CD4-positive, alpha-beta T cell treated with Interleukin-10 for 1 hour (primary cell): ENCODE measurements at places on chromosomes 12 and 14.

- peak; percentile 19 for DNase-seq
Measured at GRCh38 chr12:7907009-7907408, 29.0 kb downstream of the SLC2A3 start.

DNA sequence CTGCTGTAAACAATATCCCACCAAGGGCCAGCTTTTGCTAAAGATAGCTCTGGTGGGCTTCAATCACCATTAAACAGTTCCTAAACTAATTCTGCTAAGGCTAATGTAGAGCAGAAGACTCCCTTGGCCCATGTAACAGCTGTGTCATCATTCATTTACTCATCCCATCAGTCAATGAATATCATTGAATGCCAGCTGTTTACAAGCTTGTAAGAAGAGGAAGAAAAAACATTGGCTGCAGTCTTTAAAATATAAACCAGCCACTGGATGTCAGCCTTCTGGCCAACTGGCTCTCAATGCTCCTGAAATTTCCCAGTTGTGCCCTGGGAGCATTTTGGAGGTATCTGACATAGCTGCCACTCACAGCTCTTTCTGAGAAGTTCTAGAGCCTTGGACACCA lies 18.0 kb upstream of the MAP3K9 start:
- no peak for DNase-seq

GRCh38 chr12:52139579-52140062 lies 52.2 kb downstream of the KRT80 start:
- DNase-seq, result peak; percentile 41

DNA sequence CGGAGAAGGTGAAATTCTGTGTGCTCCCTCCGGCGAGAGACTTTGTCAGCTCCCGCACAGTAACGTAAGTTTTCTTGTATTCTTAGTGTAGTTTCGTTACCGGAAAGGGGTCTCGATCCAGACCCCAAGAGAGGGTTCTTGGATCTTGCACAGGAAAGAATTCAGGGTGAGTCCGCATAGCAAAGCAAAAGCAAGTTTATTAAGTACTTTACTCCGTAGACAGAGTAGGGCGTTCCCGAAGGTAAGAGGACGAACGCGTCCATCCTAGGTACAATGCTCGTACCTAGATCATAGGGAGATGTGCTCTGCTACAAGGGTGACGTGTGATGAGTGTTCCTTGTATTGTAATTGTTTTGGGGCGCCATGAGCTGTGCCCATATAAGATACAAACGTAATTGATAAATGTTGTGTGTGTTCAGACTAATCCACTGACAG lies 293 bp downstream of the IFI27L1 start:
- DNase-seq, result no peak

DNA sequence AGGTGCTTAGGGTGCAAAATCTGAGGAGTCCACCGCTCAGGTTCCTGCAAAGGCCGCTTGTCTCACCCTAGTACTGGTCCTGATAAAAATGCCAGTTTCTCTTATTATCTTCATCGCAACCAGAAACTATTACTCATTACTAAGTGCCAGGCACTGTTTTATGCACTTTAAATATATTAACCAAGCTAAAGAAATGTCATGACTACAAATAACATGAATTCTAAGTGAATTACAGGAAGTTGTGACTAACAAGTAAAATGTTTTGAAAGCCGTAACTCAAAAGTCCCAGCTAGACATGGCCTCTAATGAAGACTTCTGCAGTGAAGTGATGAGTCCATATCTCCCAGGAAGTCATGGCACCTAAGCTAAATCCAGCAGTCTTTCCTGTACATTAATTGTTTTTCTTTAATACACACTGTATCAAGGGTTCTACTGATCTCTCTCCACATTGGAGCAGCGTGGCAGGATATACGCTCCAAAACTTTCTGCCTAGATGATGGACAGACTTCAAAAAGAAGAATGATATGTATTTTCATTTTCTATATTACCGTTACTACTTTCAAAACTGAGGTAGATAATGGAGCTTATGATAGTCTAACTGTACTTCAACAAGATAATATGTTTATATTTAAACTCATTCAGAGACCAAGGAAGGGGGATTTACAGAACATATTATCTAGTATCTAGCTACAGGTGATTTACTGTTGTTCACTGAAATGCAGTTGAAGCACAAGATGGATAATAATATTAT lies 117.3 kb upstream of the ARID2 start:
- no peak for DNase-seq

DNA sequence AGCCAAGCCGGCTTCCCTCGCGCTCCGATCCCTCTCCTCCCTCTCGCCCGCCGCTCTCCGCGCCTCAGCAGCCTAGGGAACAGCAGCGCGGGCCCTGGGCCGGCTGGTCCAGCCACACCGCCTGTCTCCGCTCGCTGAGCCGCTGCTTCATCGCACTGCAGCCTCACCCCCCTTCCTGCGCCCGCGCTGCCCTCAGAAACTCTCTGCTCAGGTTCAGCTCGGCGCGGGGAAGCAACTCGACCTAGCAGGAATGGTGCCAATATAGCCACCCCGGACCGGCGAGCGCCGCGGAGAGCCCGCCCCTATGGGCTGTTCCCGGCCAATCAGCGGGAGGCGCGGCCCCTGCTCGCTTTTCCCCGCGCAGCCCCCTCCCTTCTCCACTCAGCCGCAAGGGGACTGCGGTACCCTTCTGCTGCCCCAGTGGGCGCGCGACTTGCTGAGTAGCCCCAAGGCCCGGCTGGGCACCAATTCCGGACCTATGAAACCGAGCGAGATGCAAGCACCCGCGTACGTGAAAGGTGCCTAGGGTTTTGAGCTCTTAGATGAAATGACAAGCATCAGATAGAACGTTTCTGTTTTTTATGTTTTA lies at the start of gene ADAMTS20:
Gene ADAMTS20 (minus strand): TSS at position 233 of the 589 bp plus-strand sequence. CDS start 282 bp downstream, outside the sequence.
- DNase-seq, result no peak

DNA sequence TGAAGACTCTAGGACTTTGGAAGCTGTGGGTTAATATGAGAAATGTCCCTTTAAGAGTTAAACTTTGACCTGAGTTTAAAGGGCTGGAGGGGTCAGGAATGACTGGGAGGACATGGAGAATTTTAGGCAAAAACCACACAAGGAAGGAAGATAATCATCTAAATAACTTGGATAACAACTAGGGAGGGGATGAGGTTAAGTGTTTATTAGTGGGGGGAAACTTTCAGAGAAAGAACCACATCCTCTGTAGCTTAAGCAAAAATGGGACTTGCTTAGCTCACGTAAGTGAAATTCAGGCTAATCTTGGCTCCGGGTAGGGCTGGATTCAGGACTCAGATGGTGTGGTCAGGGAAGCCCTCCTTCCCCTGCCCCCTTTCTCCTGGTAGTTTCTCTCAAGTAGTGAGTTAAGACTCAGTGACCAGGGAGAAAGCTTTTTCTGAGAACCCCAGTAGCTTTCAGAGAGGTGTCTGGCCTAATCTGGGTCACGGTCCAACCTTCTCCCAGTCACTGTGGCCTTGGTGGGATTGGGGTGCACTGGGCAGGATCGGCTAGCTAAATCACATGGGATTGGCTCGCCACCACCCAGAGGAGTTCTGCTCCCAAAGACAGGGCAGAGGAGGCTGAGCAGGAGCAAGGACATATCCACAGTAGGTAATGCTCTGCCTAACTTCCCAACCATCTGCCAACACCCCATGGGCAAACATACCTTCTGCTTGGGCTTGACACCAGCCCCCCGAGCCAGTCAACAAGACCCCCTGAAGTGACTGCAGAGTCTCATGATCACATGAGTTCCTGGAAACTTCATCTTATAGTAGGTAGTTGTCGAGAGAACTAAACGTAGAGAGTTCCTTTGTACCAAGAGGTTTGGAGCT lies 52.8 kb downstream of the ARF6 start:
- DNase-seq, result peak; percentile 36

GRCh38 chr12:19739195-19739776 lies 300.0 kb downstream of the AEBP2 start:
- DNase-seq, result peak; percentile 53

DNA sequence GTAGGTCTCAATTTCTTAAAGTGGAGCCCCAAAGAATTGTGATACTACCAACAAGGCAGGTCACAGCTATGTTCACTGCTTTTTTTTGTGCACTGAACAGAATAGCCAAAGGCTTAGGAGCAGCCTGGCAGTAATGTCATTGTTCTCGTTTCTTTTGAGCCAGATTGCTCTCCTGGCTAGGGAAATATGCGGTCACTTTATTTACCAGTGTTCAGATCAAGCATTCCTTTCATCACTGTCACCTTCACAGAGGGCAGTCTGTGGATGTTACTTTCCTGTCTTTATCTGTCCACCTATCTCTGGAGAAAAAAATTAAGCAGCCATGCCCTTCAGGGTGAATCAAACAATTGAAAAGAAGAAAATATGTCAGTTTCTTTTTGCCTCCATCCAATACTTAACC lies 159.6 kb downstream of the BTG1 start:
- DNase-seq, result no peak

DNA sequence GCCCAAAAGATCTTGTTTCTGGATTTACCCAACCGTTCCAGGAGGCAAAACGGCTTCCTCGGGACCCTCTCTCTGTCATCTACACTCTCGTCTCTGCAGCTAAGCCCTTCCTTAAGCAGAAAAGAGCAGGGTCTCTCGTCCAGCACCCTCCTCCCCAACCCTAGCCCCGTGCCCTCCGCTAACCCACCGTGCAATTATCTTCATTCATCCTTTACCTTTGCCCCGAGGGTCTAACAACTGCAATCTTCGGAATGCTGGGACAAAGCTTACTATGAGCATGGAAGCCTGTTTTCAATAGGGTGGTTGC lies 276 bp upstream of the BMAL2 start:
- DNase-seq, result no peak

DNA sequence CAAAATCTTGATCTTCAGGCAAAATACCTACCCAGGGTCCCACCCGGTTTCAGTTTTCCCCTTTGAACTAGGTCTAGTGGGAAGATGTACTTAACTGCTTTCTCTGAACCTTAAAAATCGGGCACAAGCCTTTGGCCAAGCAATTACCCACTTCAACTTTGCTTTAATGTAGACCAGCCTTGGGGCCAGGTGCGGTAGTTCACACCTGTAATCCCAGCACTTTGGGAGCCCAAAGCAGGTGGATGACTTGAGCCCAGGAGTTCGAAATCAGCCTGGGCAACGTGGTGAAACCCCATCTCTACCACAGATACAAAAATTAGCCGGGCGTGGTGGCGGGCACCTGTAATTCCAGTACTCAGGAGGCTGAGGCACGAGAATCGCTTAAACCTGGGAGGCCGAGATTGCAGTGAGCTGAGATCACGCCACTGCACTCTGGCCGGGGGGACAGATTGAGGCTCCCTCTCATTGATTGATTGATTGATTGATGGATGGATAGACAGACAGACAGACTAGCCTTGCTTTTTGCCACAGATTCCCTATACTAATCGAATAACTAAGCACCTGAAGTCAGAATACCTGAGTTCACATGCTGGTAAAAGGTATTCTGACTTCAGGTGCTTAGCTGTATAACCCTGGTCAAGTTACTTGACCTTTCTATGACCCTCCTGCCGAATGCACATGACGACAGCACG lies 1.9 kb downstream of the CLIP1 start:
- DNase-seq, result no peak

DNA sequence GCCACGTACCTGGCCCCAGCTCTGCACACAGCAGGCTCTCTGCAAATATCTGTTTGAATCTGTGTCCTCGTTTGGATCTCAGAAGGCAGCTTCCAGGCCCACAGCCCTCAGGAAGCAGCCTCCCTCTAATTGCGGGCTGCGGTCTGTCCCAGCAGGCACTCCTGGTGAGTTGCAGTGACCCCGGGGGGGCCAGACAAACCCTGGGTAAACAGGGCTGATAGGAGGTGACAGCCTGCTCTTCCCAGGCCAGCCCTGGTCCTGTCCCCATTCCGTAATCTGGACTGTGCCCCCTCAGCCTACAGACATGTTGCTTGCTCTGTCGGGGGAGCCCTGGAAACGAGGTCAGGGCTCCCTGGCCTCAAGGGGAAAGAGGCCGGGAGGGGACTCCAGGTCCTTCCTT lies 2.0 kb downstream of the FOXN4 start:
- no peak for DNase-seq

DNA sequence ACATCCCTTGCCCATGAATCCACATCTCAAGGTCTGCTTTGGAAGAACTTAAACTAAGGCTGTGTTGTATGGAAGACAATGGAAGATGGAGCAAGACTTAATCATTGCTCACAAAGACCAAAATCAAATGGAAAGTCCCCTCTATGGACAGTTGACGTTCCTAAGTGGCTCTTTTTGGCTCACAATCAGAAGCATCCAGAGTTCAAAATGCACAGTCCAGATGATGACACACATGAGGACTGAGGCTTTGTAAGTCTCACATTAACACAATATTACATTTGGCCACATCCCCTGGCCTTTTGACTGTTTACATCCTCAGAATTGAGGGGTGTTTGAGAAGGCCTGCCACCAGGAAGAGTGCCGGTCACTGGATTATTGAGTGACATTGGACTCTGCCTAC lies 122.3 kb upstream of the CPM start:
- no peak for DNase-seq

- no peak for DNase-seq
Measured at GRCh38 chr12:51773145-51773869, 75.2 kb downstream of the FIGNL2 start.

GRCh38 chr12:57127101-57127725 lies 1.1 kb upstream of the LRP1 start:
- DNase-seq, result peak; percentile 30

- DNase-seq, result no peak
Measured at GRCh38 chr14:92380582-92380981, 57.6 kb downstream of the SLC24A4 start.

DNA sequence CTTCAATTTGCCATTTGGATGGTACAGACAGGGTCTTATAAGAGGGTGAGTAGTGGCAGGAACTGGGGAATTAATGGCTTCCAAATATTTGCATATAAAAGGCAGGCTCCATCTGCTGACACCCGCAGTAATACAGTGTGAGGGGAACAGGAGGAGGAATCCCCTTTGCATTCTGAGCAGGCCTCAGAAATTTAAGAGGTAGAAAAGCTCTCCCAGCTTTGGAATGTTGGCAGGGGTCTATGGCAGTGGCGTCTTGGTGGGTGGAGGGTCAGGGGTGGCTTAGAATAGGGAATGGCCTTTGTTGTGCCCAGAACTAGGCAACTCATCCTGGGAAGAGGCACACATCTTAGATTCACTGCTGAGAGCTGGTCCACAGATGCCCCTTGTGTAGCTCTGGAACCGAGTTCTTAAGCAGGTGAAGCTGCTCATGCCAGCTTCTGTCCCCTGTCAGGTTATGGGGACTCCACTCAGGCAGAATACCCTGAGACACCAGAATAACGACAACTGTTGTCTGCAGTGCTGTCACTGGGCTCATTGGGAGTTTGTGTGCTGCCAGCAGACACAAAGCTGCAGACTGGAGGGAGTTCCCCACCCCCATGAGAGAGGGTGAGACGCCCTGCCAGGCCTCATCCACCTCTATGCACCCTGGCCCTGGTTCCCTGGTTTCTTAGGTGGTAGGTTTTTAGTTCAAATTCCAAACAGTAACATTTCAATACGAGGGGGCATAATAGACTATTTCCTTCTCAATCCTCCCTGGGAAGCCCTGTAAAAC lies 190.2 kb downstream of the MON2 start:
- no peak for DNase-seq
